ENCODE measurements at places on chromosomes 3 and 15.

GRCh38 chr3:194323785-194324735 is 27.1 kb downstream of the CPN2 start:
- DNase-seq, result no peak

DNA sequence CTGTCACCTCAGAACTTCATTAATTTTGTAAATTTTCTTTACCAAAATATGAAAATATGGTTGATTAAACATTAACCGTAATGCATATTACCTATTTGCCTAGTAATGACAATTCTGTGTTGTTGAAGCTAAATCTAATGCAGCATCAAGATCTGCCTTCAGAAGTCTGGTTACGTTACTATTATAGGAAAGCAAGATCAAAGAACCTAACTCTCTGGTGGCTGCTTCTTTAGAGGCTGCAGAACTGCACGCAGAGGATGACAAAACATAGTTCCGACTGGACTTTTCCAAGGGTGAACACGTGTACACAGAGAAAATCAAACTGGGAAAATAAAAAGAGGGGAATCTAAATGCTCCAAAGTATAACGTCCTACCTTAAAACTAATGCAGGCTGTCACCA is 20.5 kb downstream of the CD47 start:
- DNase-seq, result no peak

DNA sequence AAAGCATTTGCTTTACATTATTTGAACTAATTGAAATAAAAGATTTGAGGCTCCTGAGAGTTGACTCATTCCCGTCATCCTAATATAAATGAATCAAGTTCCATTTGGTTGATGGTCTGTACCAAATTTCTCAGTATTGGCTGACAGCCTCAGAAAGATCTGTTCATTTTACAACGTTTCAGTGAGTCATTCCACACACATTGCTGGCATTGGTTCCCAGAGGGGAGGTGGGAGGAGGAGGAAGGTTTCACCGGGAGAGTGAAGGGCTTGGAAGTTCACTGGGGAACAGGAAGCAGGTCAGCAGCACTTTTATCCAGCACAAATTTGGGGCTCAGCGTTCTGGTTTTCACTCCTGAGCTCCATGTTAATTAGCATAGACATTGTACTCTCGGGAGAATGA is 176.7 kb upstream of the CADPS start:
- peak; percentile 3 for DNase-seq

- DNase-seq, result no peak
Observed at GRCh38 chr3:47762233-47762632, 19.5 kb downstream of the SMARCC1 start.

GRCh38 chr3:132661101-132661500 is 972 bp downstream of the UBA5 start:
- no peak for DNase-seq

DNA sequence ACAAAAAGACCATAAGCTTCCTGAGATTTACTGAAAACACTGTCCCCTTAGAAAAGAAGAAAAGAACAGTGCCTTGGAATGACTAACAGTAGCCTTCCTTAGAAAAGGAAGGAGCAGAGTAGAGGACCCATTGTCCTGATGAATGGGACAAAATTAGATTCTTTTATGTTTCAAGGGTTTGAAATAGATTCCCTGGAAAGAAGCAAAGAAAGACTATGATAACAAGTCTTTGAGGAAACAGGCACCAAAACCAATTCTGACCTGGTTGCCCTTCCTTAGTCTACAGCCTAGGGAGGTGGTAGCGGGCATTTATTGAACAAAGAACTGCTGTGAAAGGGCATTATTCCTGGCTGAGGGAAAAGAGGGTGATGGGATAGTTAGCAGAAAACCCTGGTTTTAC is 1024.8 kb downstream of the TBL1XR1 start:
- DNase-seq, result no peak
